RKO (cell line): ENCODE measurements at places on chromosomes 5 and 9.

DNA sequence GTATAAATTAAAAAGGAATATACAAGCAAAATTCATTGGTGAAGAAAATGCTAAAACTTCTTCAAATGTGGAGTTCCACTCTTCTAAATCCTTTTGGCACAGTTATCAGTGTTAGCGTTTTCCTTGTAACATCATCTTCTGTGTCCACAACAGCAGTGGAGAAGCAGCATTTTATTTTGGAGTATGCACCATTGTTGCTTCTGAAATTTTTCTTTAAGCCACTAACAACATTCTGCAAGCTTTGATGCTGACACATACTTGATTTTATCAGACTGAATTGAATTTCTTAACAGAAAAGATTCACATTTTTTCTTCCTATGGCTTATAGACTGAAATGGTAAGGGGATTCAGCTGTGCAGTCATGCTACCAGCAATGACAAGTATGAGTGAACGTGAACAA lies 60.8 kb upstream of the PTGER4 start:
- DNase-seq, result no peak

DNA sequence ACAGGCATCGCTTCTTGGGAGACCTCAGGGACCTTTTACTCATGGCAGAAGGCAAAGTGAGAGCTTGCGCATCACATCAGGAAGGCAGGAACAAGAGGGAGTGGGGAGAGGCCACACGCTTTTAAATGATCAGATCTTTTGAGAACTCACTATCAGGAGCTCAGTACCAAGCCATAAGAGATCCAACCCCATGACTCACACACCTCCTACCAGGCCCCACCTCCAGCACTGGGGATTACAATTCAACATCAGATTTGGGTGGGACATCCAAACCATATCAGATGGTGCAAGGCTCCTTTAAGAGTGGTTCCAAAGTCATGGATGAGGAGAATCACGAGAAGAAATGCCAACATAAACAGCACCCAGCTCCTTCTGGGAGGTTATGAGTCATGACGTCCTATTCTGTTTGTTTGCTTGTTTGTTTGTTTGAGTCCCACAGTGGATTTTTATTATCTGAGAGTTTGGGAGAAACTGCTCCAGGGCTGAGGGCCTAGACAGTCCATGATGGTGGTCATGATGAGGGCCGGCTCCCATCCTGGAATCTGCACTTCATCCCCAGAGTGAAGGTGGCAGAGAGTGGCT lies 453.5 kb downstream of the GADD45G start:
- no peak for DNase-seq

DNA sequence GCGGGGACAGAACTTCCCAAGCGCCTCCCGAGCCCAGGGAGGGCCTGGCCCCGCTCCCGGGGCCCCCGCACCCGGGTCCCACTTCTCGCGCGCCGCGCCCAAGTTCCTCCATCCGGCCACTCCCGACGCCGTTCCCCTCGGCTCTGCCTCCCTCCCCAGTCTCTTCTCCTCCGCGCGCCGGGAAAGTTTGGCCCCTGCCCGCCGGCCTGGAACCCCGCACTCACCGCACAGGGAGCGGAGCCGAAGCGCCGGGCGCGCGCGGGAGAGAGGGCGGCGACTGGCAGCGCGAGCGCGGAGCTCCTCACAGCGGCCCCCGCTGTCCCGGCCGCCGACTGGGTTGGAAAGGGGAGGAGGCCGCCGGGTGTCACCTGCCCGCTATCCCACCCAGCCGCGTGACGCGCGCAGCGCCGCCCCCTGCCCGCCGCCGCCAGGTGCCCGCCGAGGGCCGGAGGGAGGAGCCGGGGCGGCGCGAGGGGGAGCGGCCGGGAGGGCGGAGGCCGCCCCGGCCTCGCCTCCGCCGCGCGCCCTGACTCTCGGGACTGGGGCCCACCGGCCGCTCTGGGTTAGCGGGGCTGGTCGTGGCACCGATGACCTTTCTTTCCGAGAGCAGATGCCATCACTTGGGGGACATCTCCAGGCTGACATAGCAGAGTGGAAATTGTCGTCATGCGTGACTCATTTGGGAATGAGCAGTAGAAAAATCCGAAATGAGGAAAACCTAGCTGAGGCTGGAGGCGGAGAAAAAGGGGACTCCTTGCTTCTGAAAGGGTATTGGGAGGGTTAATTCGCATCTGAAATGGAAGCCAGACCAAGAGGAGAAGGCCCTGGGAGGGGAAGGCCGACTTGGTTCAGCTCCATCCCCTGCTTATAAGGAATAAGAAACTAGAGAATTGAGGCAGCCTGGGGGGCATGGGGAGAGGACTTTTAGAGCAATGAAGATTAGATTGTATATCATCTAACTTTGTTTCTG lies at the start of gene ELOVL7:
TSS of gene ELOVL7 (minus strand) at position 334 of the 970 bp plus-strand sequence. CDS start 56,872 bp downstream, outside the sequence.
- DNase-seq, result peak; percentile 78

- DNase-seq, result no peak
These were observed 74.7 kb upstream of the ELL2 start for GRCh38 chr5:96036301-96036700.

DNA sequence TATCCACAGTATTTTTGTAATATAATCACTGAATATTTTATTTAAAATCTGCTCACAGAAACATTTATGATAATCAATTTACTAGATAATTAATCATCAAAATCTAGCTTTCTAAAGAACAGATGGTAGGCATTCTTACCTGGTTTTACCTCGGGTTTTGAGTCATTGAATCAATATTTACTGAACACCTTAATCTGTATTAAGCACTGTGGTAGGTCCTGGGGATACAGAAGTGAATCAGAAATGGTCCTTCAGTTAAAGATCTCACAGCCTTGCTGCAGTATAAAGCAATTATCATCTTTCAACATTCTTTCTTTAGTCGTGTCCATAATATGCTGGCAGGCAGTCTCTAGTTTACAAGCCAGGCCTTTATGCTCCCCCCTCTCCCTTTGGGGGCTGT lies 2.0 kb upstream of the MEIKIN start:
- DNase-seq, result no peak

- DNase-seq, result no peak
These were observed 19.6 kb downstream of the TJP2 start for GRCh38 chr9:69193685-69194032.

- no peak for DNase-seq
These were observed 369.7 kb downstream of the LRRC70 start for GRCh38 chr5:62948301-62948700.
